Activated CD4-positive, alpha-beta T cell treated with anti-CD3 and anti-CD28 coated beads for 24 hours (primary cell): ENCODE measurements at places on chromosomes 2 and 18.

DNA sequence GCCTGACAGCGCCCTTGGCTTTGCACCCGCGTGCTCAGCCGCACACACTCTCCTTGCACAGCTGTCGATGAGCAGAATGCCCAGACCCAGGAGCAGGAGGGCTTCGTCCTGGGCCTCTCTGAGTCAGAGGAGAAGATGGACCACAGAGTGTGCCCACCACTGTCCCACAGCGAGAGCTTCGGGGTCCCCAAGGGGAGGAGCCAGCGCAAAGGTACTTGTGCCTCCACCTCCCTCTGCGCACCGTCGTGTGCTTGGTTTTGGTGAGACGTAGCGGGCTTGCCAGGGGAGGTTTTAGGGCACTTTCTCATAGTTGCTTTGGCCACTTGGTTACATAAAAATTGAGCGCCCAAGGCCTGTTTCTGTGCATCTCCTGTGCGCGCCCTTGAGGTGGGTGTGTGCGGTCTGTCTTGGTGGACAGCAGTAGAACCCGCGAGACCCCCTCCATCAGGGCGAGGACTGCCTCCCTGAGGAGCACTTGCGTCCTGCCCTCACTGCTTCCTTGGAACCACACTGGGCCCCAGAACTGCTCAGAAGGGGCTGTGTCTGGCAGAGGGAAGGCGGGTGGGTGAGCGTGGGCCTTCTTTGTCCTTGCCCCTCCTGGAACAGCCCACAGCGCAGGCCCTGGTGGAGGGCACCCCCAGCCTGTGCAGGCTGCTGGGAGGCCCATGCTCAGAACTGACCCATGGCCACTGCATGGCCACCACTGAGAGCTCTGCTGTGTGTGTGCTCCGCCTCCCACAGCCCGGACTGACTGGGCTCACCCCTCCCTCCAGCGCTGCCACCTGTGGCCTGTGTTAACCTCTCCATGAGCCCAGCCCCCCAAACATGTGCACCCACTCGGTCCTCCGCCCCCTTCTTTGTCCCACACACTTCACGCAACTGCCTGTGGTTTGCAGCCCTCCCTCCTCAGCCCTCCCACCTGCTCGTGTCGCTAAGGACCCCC is 95.9 kb downstream of the DGKD start:
- no peak for DNase-seq

- no peak for DNase-seq
Observed at GRCh38 chr2:20138696-20139095, 86.2 kb downstream of the SDC1 start.

DNA sequence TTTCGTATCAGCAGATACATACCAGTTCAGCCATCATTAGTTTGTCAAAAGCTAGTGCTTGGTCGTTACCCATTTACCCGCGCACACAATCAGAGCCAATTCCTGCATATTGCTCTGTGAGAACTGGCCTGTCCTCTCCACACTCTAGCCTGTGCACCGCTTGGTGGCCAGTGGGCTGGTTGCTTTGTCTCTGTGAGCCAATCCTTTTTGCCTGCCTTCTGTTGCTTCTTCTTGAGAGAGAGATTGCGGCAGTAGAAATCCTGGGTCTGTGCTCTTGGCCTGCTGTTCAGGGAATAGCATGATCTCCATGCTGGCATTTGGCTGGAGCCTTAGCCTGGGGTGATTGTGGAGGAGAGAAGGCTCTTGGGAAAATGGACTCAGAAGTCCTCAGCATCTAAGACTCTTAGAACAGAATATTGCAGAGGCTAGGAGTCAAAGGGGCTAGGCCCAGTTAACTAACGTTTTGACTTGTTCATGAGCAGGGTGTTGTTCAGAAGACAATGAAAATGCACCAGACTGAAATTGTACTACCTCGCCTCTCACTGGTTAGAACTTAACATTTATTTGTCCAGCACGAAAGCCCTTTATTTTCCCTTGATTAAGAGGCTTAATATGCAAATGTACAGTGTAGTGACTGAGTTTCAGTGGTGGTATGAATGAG is 37.1 kb downstream of the MAP4K4 start:
- DNase-seq: no peak

- no peak for DNase-seq
Observed at GRCh38 chr2:194822657-194823056, 834.4 kb upstream of the SLC39A10 start.

- DNase-seq: no peak
Observed at GRCh38 chr18:29160170-29160569, 983.2 kb upstream of the CDH2 start.

DNA sequence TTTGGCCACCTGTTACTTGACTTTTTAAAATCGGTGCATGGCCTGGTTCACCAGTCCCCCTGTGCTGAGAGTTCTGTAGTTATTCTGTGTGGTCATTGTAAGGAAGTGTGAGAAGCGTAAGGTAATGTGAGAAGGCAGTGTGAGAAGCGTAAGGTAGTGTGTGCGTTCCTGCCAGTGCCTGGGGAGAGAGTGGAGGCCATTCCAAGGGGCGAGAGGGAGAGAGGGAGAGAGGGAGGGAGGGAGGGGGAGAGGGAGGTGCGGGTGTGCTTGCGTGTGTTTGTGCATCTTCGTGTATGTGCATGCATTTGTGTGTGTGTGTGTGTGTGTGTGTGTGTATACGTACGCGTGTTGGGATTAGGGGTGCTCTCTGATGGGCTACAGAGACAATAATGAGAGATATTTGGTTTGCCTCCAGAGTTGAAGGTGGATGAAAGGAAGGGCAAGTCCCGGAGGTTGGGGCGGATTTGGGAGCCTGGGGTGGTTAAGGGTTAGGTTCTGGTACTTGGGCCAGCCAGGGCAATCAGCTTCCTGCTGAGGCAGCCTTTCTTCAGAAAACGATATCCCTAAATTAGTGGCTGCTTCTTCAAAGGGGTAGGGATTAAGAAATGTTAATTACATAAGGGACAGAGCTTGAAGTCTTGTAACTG is 53.7 kb downstream of the SGPP2 start:
- DNase-seq: no peak

DNA sequence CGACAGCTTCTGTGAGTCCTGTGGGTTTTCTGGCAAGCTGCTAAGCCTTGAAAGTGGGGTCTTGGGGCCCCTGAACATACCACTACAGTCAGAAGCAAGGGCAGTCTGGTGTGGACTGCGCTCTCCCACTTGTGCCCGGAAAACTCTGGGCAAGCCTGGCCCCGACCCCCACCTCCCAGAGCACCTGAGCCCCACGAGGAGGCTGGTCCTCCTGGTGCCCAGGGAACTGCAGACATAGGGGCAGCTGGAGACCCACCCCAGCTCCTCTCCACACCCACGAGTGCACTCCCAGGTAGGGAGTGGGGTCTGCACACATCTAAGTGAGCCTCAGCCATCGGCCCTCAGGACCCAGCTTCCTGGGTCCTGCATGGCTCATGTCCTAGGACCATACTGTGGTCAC is 16.2 kb upstream of the GPC1 start:
- no peak for DNase-seq

- no peak for DNase-seq
Observed at GRCh38 chr2:200399636-200400035, 93.1 kb downstream of the SPATS2L start.

DNA sequence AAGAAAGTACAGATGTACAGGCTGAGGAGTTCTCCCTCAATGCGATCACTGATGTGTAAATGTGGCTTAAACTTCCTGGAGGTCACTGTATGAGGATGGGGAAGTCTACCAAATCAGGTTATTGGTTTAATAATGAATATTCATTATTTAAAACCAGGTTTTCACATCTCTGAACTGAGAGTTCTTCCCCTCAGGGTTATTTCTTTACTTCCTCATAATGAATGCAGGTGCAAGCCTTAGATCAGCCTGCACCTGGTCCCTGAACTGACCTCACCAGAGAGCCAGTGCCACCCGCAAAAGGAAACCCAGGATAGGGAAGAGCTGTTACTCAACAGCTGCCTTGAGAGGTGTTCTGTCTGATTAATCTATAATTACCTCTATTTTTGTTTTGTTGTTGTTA is 369.0 kb downstream of the EPHA4 start:
- no peak for DNase-seq

- no peak for DNase-seq
Observed at GRCh38 chr18:60197671-60198462, 174.7 kb downstream of the MC4R start.

DNA sequence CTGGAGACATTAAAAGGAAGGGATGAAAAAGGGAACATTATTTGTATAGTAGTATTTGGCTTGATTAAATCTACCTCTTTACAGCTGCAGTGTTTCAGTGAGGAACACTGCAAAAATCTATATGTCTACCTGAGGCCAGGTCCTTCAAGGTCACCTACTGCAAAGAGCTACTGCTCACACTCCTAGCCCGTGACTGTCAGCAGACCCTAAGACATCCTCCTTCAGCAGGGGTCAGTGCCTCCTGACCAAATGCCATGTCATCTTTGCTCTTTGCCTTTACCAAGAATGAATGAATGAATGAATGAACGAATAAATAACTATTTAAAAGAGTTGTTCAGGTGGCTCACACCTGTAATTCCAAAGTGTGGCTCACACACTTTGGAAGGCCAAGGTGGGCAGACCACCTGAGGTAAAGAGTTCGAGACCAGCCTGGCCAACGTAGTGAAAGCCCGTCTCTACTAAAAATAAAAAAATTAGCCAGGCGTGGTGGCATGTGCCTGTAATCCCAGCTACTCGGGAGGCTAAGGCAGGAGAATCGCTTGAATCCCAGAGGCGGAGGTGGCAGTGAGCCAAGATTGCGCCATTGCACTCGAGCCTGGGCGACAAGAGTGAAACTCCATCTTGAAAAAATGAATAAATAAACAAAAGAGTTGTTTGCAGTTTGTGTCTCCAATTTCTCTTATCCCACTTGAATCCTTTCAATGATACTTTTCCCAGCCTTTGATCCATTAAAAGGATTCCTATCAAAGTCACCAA is 84.3 kb upstream of the GRB14 start:
- DNase-seq: no peak

DNA sequence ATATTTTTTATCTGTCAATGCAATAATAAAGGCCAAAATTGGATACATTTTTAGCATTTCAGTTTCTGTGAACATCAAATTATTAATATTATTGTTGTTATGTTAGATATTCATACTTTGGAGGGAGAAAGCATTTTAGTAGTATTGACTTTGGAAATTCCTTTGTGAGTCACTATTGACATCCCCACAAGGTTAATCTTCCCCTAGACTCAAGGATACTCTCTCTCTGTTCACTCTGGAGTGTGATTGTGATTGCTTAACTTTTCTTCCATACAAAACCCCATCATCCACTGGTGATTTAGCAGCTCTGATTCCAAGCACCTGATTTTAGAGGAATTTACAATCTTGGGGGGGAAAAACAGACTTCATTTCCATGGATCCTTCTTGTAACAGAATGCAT is 352.0 kb downstream of the THSD7B start:
- DNase-seq: no peak

- DNase-seq: no peak
Observed at GRCh38 chr2:10303694-10304378, 1.1 kb downstream of the HPCAL1 start.

DNA sequence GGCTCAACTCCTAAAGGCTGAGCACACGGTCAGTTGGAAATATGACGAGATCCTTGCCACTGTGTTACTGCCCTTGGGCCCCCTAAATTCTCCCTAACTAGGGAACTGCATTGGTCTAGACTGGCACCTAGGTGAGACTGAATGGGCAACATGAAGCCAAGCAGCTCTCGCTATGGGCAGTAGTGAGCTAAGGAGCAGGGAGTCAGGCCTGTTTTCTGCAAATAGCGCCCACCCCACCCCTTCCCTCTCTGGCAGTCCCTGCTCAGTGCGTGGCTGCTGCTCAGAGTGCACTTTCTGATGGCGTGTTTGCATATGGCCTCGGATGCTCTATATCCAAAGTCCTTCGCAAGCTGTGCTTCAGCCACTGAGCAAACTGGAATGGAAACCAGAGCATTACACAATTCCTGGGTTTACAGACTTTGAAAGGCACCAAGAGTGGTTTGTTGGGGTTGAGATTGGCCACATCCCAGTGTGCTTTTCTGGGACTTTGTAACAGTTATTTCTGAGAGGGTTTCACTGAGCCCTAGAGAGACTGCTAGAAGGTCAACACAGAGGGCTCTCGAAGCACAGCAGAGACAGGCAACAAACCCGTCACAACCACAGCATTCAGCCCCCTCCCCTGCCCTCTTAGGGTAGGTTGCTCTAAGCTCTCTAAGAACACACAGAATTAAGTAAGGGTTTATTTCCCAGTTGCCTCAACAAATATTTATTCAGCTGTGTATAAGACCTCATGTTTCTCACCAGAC is 419.9 kb downstream of the STK39 start:
- no peak for DNase-seq

DNA sequence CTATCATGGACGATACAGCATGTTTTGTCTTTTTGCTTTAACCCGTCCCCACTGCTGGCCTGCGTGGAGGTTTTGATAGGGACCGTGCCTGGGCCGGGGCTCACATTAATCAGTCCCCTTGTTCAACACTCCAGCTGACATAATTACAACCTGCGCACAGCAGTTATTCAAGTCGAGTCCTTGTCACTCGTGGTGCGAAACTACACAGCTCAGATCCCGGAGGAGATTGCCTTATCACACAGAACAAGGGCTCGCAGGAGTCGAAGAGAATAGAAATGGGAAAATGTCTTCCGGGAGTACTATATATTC is 304.4 kb downstream of the ZNF407 start:
- DNase-seq: no peak

DNA sequence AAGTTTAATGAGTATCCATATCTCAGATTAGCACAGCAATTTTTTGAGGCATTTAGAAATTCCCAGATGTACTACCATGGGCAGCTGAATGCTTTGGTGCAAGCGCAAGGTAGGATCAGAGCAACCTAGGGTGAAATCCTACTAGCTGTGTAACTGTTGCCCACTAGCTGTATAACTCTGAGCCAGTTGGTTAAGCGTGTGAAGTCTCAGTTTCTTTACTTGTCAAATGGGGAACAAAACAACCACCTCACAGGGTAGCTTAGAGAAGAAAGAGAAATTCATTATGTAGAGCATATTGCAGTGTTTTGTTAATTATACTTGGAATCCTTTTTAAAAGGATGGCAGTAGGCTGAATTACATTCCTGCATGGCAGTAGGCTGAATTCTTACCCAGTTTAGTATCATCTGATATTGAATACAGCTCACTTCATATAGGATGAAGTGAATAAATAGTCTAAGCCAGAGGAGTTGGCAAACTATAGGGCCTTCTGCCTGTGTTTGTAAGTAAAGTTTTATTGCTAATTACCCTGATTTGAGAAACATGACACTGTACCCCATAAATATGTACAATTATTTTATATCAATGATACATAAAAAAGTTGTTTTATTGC is 180.7 kb downstream of the PLCL1 start:
- no peak for DNase-seq

DNA sequence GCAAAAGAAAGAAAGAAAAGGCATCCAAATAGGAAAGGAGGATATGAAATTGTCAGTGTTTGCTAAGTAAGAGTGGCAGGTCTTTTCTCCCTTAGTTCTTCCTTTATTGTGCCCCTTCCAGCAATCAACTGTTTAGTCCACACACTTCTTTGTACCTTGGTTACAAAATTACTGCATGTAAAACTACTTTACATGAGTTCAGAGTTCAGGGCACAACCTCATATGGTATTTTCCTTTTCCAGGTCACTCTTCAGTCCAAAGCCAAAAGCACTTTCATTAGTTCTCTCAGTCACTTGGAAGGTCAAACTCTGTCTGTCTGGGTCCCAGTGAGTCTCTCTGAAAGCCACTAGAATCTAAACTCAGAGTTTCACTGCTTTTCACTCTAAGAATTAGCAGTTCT is 122.5 kb upstream of the SRD5A2 start:
- no peak for DNase-seq

GRCh38 chr2:60007671-60008070 is 545.8 kb downstream of the BCL11A start:
- DNase-seq: no peak

- DNase-seq: no peak
Observed at GRCh38 chr2:207952564-207953345, 72.6 kb downstream of the PLEKHM3 start.

GRCh38 chr2:233794128-233794658 is 16.1 kb downstream of the MROH2A start:
- no peak for DNase-seq
